ENCODE measurements at places on chromosomes 6 and 20. TPM values are rescaled to one million over a fixed set of nuclear protein-coding genes. Genes with fewer than 3 reads are reported as not detected.

The HLA-DQA1 gene
- 135 TPM for total RNA-seq

- DNase-seq, result peak; percentile 57
Measured at GRCh38 chr6:30490026-30490876, 942 bp downstream of the HLA-E start.

- DNase-seq, result peak; percentile 93
Measured at GRCh38 chr6:112245511-112246203, 8.7 kb downstream of the LAMA4 start.

GRCh38 chr20:52923123-52923937, 48.8 kb upstream of the TSHZ2 start:
- DNase-seq, result no peak

- peak; percentile 40 for DNase-seq
Measured at GRCh38 chr6:38350942-38351341, 288.8 kb downstream of the BTBD9 start.

GRCh38 chr6:146871611-146872425, 273.0 kb downstream of the ADGB start:
- no peak for DNase-seq

DNA sequence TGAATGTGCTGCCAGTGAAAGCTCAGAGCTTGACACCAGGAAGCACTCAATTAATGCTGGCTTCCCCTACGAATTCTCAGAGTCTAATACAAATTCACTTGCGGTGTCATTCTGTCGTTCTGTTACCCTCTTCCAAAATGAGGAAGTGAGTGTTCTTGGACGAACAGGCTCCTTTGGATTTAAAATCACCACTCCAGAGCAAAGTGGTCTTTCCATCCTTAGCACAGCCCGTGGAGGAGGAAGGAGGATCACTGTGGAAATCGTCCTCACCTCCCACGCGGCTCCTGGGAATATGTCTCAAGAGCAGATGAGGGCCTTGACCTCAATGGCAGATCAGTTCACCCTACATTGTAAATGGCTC, 41.7 kb downstream of the RIOK1 start:
- DNase-seq, result no peak

GRCh38 chr20:49987015-49987867, 4.5 kb downstream of the SNAI1 start:
- DNase-seq, result peak; percentile 32

- no peak for DNase-seq
Measured at GRCh38 chr20:60246751-60247150, 288.5 kb downstream of the CDH26 start.

GRCh38 chr6:23524548-23524947, 601.5 kb upstream of the NRSN1 start:
- DNase-seq, result no peak

The CDH22 gene
- total RNA-seq, result 0.25 TPM

DNA sequence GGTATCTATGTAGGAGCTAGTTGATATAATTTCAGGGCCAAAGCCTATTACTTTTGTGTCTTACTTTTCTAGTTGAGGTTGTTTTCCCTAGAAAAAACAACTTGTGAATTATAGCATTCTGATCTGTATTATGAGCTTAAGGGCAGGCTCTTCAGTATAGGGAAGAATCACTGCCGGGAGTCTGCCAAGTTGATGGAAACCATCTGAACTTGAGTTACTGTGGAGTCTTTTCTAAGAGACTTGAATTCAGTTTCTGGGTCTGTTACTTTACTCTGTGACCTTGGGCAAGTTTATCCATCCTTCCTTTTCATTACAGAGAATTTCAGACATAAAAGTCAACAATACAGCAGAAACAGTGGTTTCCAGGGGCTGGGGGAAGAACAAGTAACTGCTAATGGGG, 2.1 kb upstream of the CASS4 start:
- peak; percentile 80 for DNase-seq

DNA sequence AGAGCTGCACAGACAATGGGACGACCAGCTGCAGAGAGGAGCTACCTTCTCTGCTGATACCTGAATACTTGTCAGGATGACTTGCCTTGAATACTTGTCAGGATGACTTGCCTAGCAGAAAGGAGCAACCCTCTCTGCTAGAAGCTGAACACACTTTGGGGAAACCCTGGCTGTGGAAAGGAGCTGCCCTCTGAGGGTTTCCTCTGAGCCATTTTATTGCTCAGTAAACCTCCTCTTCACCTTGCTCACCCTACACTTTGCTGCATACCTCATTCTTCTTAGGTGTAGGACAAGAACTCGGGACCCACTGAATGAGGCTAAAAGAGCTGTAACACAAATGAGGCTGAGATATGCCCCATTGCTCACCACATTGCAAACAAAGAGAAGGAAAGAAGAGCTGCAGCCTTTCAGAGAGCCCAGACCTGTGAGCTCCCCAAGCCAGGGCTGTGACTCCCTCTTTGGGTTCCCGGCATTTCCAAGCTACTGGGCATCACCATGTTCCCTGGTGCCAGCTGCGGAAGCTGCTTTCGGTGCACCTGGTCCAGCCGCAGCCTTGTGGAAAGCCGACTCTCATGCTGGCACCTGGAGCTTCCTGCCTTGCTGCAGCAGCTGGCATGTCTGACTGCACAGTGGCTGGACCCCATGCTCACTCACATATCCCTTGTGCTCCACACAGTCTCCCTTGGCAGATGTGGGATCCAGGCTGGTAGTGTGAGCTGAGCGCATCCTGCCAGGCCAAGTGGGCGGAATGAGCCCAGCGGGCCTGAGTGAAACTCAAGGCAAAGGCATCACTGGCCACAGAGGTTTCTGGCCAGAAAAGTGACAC, 106.7 kb upstream of the AHI1 start:
- DNase-seq, result no peak

The PNLDC1 gene
- total RNA-seq, result 0.28 TPM

DNA sequence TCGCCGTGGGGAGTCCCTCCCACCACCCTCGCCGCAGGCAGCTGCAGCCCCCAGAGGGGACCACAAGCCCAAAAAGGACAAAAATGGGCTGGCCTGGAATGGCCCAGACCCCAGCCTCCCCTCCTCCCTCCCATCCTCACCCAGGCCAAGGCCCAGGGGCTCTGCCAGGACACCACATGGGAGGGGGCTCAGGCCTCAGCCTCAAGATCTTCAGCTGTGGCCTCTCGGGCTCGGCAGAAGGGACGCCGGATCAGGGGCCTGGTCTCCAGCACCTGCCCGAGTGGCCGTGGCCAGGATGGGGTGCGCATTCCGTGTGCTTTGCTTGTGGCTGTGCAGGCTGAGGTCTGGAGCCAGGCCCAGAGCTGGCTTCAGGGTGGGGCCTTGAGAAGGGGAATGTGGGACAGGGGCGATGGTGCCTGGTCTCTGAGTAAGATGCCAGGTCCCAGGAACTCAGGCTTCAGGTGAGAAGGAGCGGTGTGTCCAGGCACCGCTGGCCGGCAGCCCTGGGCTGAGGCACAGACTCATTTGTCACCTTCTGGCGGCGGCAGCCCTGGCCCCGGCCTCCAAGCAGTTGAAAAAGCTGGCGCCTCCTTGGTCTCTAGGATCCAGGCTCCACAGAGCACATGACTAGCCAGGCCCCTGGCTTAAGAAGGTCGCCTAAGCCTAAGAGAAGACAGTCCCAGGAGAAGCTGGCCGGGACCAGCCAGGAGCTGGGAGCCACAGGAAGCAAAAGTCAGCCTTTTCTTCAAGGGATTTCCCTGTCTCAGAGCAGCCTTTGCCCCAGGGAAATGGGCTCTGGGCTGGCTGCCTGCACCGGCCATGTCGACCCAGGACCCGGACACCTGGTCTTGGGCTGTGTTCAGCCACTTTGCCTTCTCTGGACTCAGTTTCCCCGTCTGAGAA, 35.2 kb upstream of the MRGBP start:
- DNase-seq, result peak; percentile 56

DNA sequence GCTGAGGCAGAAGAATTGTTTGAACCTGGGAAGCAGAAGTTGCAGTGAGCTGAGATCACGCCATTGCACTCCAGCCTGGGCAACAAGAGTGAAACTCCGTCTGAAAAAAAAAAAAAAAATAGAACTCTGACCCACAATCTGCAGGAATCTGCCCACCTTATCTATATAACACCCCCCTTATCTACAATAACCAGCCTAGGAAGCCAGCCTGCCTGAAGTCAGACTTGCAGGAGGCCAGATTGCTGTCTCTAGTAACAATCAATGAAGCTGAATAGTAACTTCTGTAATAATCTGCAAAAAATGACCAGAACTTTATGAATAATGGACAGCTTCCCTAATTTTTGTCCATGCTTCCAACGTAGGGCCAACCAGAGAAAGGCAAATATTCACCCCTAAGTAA, 352.5 kb downstream of the CD83 start:
- no peak for DNase-seq

The NOP56 gene
- total RNA-seq, result 138 TPM

The LAMA2 gene
- total RNA-seq, result 73.1 TPM

The ATF6B gene
- 50.3 TPM for total RNA-seq

DNA sequence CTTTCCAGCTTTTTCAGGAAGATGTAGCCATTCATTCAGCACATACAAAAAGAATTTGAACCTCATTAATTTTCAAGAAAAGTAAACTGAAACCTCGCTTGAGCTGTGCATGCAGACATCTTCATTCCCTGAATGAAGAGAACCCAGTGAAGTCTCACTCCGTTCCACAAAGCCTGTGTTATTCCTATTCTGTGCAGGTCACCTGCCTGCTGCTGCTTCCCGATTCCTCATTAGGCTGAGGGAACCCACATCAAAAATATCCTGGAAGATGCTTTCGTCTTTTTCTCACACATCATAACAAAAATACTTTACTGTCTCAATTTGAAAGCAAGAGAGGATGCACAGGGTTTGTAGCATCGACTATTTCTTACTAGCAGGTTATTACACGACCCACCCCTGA, 40.1 kb downstream of the TRMT6 start:
- DNase-seq, result no peak
